ENCODE measurements at places on chromosomes 3 and 15. TPM values are rescaled to one million over a fixed set of nuclear protein-coding genes. Genes with fewer than 3 reads are reported as not detected.

- no peak for DNase-seq
These were observed 500 bp upstream of the VGLL3 start for GRCh38 chr3:86991482-86991815.

GRCh38 chr15:92102395-92102755 is 248.9 kb downstream of the SLCO3A1 start:
- DNase-seq: no peak

- DNase-seq: no peak
These were observed 21.7 kb downstream of the LRRK1 start for GRCh38 chr15:100940767-100941379.

GRCh38 chr3:189839576-189839975 is 208.4 kb downstream of the TP63 start:
- DNase-seq: no peak

- no peak for DNase-seq
These were observed 375.9 kb upstream of the WNT5A start for GRCh38 chr3:55863028-55863427.

Gene GOLGA6A
- total RNA-seq: not detected

DNA sequence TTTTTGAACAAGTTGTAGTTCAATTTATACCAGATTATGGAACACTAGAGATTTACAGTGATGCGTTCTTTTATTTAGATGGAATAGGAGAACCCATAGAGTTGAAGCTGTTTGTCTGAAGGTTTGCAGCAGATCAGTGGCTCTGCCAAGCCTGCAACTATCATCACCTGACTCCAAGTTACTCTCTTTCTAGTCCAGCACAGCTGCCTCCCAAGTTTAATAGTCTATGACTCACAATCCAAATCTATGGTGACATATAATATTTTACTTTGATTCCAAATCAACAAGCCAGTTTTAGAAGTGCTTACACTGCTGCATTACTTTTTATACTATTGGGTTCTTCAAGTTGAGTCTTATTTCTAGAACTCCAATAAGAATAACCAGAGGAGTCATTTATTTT is 400.4 kb downstream of the LPP start:
- DNase-seq: no peak

Gene CCR8
- total RNA-seq: not detected

GRCh38 chr3:80152692-80153091 is 384.9 kb upstream of the ROBO1 start:
- no peak for DNase-seq

Gene OXTR
- total RNA-seq: 6.0 TPM

- no peak for DNase-seq
These were observed 41.2 kb downstream of the OIP5 start for GRCh38 chr15:41291065-41291631.

DNA sequence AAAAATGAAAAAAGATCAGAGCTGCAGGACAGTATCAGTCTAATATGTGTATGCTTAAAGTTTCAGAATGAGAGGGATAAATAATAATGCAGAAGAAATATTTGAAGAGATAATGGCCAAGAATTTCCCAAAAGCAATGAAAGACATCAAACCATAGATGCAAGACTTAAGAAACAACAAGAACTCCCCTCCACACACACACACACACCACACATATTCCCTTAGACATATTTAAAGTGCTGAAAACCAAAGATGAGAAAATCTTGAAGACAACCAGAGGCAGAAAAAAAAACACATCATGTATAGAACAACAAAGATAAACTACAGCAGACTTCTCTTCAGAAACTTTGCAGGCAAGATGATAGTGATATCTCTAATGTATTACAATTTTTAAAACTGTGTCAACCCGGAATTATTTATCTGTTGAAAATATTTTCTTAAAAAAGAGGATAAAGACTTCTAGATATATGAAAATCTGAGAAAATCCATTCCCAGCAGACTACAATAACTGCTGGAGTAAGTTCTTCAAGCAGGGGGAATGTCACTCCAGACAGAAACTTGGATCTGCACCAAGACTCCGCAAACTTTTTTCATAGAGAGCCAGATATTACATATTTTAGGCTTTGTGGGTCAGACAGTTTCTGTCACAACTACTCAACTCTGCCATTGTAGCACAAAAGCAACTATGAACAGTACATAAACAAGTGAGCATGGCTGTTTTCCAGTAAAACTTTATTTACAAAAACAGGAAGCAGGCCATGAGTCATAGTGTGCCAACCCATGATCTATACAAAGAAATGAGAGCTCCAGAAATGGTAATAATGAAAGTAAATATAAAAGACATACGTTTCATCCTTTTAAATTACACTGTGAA is 223.4 kb upstream of the CGNL1 start:
- no peak for DNase-seq

- no peak for DNase-seq
These were observed 42.8 kb upstream of the FEZF2 start for GRCh38 chr3:62416144-62416543.

- DNase-seq: no peak
These were observed 4.1 kb downstream of the OSBPL11 start for GRCh38 chr3:125591116-125591760.

DNA sequence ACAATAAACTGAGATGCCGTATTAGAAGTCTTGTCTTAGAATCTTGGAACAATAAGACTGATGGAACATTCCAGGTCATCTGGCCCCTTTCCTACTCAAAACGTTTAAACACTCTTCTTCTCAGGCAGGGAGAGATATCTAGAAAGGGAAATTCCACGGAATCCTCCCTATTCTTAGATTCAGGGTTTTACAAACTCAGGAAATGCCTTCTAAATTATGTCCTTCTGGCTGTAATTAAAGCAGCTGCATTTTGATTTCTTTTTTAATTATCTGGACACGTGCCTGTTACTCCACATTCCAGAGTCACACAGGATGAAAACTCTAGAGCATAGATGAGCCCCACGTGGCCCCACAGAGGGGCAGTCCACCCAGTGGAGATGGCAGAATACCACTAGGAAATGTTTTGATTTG is 41.5 kb upstream of the MTMR10 start:
- no peak for DNase-seq

DNA sequence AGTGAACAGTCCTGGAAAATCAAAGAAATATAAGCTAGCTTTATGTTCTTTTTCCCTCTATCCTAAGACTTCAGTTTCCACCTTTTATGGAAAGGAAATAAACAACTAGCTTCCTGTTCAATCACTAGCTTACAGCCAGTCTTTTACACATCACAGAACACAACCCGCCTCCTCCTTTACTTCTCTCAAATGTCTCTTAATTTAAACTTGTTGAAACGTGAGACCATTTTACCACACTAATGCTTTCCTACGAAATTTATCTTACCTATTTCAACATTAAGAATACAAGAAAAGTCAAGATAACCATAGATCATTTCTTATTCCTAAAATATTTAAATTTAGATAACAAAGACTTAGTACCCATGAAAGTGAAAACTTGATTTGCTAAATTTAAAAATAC is 6.2 kb downstream of the PRTG start:
- no peak for DNase-seq

GRCh38 chr15:67164811-67165253 is 89.6 kb downstream of the AAGAB start:
- no peak for DNase-seq

Gene PAQR5
- total RNA-seq: 20.5 TPM

DNA sequence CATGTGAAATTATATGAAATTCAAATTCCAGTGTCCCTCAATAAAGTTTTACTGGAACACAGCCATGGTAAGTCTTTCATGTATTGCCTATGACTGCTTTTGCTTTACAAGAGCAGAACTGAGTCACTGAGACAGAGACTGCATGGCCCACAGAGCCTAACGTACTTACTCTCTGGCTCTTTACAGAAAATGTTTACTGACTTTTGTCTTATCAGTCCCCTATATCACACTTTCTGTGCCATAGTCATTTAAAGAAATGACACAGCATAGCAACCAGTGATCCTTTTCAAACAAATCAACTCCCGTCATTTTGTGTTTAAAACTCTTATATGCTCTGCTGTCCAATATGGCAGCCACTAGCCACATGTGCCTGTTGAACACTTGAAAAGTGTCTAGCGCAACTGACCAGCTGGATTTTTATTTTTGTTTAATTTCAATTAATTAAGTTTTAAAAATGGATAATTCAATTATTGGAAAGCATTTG is 129.7 kb upstream of the CDIN1 start:
- no peak for DNase-seq

Gene INAFM2
- total RNA-seq: 44.2 TPM

DNA sequence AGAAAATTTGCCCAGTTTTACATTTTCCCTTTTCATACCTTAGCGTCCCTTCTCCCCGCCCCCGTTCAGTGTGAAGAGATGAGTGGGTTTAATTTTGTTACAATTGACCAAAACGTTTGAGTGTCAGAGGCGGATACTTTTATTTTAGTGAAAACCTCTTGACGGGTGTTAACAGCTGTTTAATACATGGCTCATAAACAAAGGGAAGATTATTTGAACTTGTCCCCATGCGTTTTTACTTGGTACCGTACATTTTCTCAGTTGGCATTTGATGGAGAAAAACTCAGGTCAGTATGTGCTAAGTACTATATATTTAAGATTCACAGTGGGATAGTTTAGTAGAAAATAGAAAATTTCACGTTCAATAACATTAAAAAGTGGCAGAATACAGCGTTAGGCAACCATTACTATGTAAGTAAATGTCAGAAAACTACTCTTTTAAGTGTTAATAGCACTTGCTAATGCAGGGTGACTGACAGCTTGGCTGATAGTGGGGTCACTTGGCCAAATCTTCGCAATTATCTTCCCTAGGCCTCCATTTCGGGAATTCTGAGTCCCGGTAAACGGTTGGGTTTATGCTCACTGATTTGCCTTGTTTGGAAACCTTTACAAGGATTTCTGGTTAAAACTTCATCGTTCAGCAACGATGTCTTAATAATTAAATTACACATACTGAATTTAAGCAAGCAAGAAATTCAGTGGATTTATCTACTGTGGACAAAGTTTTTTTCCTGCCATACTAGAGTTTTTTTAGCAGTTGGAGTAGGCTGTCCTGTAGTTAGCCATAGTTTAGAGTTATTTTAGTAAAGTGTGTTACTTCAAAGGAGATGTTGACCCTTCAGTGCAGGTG is 4.8 kb downstream of the CHD2 start:
- DNase-seq: no peak

DNA sequence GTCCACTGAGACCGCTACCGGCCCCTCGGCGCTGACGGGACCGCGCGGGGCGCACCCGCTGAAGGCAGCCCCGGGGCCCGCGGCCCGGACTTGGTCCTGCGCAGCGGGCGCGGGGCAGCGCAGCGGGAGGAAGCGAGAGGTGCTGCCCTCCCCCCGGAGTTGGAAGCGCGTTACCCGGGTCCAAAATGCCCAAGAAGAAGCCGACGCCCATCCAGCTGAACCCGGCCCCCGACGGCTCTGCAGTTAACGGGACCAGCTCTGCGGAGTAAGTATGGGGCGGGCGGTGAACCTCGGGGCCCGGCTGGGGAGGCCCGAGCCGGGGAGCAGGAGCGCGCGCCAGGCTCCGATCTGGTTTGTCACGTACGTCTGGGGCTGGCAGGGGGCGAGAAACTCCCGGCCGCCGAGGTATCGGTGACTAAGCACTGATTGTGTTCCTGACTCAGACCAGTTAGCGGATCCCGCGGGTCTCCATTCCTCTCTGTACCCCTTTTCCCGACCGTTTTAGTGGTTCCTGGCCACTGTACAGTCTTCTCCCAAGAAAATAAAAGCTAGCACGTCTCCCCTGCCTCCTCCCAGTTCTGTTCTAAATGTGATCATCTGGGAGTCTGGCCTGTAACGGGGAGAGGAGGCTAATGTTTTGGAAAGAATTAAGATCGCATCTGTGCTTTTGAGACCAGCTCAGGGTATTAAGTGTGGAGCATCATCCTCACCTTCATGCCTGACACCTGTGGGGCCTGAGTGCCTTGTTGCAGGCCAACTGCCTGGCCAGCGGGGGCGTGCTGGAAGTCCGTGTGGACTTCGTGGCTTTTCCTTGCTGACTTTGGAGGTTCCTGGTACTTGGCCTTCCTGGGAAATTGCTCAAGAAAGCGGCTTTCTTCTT is 691 bp downstream of the MAP2K1 start:
- peak; percentile 28 for DNase-seq

Gene PHLDB2
- 36.4 TPM for total RNA-seq

GRCh38 chr15:21269121-21269520 is 171.2 kb downstream of the POTEB3 start:
- DNase-seq: no peak

- DNase-seq: no peak
These were observed 272.4 kb downstream of the FOXP1 start for GRCh38 chr3:71310980-71311660.

- no peak for DNase-seq
These were observed 408.6 kb downstream of the PDCD6IP start for GRCh38 chr3:34207002-34207401.

DNA sequence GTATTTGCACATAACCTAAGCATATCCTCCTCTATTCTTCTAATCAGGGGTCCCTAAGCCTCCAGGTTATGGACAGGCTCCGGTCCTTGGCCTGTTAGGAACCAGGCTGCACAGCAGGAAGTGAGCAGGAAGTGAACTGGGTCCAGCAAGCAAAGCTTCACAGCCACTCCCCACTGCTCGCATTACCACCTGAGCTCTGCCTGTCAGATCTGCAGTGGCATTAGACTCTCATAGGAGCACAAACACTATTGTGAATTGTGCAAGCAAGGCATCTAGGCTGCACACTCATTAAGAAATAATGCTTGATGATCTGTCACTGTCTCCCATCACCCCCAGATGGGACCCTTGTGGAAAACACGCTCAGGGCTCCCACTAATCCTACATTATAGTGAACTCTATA is 9.8 kb downstream of the MSL2 start:
- peak; percentile 20 for DNase-seq

DNA sequence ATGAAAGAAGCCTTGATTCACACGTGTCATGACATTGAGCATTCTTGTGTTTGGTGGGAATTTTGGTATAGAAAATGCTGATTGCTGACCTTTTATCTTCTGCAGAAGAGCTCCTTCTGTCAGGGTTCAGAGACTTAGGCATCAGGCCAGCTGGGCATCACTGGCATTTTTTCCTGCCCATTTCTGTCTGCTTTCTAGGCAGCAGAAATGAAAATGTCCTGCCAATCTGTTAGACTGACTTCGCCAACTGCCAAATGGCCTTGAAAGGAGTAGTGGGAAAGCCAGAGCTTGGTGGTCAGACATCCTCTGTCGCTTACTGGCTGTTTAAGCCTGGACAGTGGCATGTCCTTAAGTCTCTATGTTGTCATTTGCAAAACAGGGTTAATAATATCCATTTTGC is 57.4 kb downstream of the EEFSEC start:
- no peak for DNase-seq

DNA sequence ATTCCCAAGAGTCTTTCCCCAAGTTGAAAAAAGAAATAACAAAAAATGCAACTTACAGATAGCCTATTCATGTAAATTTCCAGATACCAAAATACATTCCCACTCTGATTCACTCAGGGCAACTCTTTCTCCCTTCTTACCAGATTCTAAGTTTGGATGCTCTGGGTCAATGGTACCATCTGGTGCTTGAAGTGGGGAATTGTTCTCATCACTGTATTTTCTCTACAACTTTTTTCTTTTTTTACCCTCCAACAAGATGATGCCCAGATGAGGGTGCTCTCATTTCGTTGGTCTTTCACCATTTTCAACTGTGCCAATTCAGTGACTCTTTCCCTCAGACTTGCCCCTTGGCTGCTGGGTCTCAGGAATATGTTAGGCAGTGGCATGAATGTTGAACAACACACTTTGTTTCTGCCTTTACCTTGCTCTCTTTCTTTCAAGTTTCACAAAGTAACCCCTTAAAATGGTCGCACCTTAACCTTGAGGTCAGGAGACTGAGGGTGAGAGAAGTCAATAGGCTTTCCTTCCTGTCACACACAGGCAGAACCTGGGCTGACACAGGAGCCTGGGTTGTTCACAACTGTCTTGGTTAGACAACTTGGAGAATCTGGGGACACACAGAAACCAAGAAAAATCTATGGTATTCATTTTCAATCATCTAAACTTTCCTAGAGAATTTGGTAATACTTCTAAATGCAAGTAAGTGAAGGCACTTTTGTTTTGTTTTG is 330.7 kb upstream of the SLCO3A1 start:
- DNase-seq: no peak

All from mucosa of gallbladder (tissue), 1 donor.